ENCODE measurements at places on chromosomes 4 and X. TPM values are rescaled to one million over a fixed set of nuclear protein-coding genes. Genes with fewer than 3 reads are reported as not detected.
A peak's percentile ranks its signal among the peaks of the same experiment; 100 is the strongest.

AFAP1 gene
- total RNA-seq, result 37.7 TPM

GRCh38 chr4:31964685-31965084 is 1244.5 kb downstream of the PCDH7 start:
- no peak for DNase-seq

GRCh38 chrX:150416469-150416868 is 53.4 kb downstream of the MAMLD1 start:
- no peak for DNase-seq

DNA sequence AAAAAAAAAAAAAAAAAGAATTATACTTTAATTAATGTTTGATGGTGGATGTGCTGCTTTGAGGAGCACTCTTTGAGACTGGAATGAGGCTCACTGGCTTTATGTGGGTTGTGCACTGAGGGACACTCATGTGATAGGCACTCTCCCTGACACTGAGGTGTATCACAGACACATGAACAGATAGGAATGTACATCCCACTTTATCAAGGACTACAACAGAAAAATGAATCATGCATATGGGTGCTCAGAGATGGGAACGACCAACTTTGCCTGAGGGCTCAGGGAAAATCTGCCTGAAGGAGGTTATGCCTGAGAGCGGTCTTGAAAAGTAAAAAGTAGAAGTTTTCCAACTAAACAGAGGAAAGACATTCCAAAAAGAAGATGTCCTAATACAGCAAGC is 97.7 kb upstream of the RBPJ start:
- no peak for DNase-seq

- DNase-seq, result no peak
These were observed 39.5 kb upstream of the RASL11B start for GRCh38 chr4:52822583-52822971.

MND1 gene
- 32.0 TPM for total RNA-seq

TCEAL5 gene
- not detected for total RNA-seq

DNA sequence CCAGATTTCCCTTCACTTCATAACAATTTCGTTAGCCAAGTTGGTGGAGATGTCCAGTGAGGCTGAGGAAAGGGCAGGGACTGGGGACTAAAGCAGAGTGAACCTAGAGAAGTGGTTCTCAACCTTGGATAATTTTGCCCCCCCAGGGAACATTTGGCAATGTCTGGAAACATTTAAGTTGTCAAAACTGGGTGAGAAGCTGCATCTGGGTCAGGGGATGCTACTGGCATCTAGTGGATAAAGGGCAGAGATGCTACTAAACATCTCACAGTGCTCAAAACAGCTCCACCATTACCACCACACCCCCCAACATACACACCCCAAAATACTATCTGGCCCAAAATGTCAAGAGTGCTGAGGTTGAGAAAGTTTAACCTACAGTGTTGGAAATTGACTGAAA is 32.0 kb upstream of the FGF16 start:
- DNase-seq, result no peak

GAGE12E gene
- total RNA-seq, result not detected

DNA sequence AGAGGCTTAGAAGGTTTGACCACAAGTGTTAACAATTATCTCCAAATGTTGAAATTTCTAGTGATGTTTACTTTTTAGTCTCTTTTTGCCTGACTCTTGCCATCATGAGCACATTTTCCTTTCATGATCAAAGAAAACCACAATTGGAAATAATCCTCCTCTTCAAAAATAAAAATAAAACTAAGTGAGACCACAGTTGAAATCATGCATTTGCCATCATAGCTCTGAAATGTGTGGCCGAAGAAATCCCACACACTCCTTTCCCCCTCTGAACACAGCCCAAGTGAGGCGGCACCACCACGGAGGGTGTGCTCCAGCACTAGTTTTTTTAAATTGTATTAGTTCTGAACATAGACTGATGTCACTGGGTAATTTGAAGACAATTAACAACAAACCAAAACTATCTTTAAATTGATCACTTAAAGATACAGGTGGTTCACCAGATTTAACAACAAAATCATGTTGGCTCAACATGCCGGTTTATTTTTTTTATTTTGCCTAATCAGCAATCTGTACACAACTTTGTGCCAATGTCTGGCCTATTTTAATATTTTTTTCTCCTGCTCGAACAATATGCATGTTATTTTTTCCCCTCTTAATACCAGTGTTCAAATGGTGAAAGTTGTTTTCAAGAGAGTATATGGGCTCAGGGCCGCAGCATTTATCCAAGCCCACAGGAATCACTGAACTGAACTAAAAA is 17.6 kb downstream of the APBB2 start:
- no peak for DNase-seq

DNA sequence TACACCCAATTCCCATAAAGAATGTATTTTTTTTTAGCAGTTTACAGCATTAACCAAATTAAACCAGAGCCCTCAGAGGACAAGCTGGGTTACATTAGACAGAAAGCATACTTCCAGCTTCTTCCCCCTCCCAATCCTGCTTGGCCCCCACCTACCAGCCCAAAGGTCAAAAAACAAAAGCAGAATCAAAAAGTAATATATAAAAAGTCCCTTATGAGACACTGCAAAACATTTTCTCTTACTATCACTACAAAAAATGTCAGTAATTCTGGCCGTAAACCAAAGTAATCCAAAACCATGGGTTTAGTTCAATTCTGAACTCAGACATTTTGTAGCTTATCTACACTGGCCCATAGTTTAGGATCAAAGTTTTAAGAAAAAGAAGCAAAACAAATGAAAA is 38.0 kb downstream of the APBB2 start:
- DNase-seq, result no peak

ZNF718 gene
- total RNA-seq, result 7.7 TPM

DNA sequence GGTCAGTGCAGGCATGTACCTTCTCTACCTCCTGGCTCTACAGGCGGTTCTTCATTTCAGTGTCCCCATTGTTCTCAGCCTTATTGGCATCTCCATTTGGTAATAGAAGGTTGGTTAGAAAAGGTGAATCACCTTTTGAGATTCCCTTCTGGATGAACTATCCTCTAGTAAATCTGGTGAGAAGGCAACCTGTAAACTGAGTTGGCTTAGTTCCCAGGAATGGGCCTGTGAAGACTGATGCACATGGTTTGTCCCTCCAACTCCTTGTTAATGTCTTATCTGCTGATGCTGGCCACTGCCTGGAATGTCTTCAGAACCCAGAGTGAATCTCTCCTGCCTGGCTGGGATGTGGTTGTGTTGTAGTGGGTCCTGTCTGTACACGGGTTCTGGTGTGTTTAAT is 143.4 kb upstream of the WDR1 start:
- DNase-seq, result no peak

DNA sequence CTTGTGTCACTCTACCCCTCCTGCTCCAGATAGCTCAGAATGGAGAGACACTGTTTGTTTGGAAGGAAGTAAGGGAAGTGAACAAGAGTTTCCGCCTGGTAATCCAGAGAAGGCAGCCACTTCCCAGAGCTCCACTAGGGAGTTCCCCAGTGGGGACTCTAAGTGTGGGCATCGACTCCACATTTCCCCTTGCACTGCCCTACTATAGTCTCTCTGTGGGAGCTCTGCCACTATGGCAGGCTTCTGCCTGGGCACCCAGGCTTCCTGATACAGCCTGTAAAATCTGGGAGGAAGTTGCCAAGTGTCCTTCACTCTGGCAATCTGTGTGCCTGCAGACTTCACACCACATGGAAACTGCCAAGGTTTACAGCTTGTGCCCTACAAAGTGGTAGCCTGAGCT is 245.8 kb upstream of the DMD start:
- no peak for DNase-seq

DNA sequence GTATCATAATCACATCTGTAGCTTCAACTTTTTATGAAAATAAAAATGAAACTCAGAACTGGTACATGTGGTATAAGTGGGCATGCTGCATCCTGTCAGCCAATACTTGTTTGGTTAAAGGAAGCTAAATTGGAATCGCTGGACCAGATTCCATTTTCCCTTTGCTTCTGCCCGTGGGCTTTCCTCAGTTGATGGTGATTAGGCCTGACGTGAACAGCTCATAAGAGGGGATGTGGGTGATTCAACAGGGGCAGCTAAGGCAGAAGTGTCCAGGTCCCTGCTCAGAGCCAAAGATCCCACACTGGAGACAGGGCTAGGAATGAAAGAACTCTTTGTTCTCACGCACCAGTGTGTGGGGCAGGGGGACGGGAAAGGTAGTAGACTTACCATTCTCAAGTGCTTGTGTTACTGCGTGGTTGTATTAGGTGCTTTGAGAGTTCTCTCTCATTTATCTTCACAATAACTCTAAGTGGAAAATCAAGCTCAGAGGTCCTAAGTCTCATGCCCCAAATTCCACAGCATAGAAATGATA is 63.2 kb upstream of the GUCY1A1 start:
- no peak for DNase-seq

DNA sequence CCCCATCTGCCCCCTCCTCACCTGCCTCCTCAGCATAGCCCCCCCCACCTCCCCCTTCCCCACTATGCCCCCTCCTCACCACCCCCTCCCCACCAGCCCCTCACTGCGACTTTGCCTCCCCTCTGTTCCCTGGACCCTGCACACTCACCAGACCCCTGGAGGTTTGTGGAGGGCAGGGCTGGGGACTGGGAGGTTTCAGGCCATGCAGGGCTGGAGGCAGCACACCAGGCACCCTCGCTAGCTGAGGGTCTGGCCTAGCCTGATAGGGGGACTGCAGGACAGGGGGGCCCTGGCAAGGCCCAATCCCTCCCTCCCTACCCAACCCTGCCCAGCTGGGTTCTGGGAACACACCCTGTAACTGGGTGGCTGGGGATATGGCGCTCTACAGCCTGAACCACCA is 28.0 kb downstream of the TACC3 start:
- DNase-seq, result no peak

GRCh38 chr4:3302786-3303564 is 10.2 kb downstream of the RGS12 start:
- DNase-seq, result peak; percentile 59

KLF8 gene
- 4.4 TPM for total RNA-seq

GRCh38 chrX:40878766-40879165 is 143.4 kb upstream of the MED14 start:
- no peak for DNase-seq

GRCh38 chrX:115408771-115409400 is 119.4 kb downstream of the LUZP4 start:
- no peak for DNase-seq

SUV39H1 gene
- 35.6 TPM for total RNA-seq

DNA sequence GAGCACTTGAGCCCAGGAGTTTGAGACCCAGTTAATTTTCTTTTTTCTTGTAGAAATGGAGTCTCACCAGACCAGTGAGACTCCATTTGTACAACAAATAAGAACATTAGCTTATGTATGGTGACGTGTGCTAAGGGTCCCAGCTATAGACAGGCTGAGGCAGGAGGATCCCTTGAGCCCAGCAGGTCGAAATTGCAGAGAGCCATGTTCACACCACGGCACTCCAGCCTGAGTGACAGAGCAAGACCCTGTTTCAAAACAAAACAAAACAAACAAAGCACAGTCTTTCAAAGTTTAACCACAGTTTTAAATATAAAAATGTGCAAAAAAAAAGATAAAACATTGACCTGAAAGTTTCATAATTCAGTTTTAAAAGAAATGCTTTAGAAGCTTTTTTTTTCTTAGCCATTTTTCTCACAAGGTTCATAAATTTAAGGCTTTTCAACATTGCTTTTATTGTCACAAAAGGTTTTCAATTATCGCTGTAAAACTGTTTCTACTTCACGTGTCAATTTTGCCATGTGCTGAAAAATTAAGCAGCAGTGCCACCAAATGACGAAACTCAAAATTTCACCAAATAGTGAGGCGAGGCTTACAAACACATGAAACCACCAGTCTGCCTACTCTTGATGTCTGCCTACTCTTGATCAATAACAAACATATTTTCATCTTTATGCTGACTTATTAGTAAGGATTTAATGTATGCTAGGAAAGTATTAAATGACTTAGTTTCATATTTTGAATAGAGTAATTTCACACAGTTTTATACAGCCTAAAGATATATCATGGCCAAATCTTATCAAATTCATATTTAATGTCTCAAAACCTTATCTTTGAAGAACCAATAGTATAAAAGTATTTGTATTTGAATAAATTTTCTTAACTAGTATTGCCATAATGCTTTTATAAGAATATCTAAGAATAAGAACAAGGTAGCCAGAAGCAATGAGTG is 126.3 kb downstream of the NEK1 start:
- DNase-seq, result peak; percentile 43

- no peak for DNase-seq
These were observed 7.7 kb downstream of the FGG start for GRCh38 chr4:154604696-154605200.

DNA sequence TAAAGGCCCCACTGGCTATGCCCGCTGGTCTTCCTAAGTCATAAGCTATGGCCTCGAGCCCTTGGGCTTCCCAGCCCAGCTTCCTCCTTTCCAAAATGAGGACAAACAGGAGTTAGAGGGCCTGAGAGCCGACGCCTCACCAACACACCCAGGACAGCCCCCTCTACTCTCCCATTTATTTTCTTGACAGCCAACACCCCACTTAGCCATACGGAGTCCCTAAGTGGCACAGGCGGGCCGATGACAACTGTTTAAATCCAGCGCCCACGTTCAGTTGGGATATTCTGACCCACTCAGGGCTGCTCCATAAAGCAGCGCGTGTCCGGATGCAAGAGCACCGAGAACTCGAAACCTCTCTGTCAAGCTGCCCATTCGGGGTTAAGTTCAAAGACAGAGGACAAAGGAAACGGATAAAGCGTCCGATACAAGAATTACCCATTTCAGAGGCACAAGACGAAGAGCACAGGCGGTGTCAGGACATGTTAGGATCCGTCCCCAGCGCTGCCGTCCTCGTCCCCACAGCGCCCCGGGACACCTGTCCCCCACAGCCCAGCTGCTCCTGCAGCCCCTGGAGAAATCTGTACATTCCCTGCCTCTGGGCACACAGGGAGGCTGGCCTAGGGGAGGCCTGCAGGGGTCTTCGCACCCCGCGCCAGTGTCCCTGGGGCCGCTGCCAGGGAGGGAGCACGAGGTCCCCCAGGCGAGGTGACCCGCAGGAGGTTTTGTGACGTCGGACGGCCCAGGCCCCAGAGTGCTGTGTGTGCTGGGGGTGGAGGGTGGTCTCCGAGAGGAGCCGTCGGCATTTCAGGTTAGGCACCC is 1.2 kb downstream of the PRKX start:
- DNase-seq, result peak; percentile 21

DNA sequence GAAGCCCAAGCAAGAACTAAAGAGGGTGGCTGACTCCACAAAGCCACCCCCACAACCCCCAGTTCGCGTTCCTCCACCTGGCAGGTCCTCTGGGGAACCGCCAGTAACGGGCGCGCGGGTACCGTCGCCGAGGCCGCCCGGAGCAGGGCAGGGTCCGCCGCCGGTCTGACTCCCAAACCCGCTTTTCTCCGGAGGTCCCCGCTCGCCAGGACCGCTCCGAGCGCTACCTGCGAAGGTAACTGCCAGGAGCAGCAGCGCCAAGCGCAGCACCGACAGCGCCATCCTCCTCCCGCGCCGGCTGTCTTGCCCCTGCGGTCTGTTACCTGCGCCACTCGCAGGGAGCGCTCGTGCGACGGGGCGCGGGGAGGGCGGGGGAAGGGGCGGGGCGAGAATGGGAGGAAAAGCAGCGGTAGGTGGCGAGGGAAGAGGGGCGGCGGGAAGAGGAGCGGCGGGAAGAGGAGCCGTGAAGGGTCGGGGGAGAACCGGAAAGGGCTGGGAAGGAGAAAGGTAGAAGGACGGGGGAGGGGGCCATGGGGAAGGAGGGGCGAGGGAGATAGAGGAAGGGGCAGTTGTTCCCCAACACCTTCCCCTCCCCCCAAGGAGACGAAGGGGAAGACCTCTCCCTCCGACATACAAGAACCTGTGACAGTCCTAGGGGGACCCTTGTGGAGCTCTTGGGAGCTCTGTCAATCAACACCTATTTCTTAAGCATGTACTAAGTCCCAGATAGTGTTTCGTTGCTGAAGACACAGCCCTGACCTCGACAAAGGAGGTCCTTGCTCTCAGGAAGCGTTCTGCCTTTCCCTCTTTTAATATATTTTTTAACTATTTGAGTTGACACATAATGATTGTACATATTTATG is at the start of gene SPINK2:
TSS of gene SPINK2 (minus strand) at position 321 of the 863 bp plus-strand sequence. CDS start at position 282, 39 bp downstream.
- peak; percentile 77 for DNase-seq

Data from activated CD4-positive, alpha-beta memory T cell treated with anti-CD3 and anti-CD28 coated beads for 36 hours (primary cell).